ENCODE measurements at places on chromosomes 2 and 18.
A peak's percentile ranks its signal among the peaks of the same experiment; 100 is the strongest.

- DNase-seq: peak; percentile 60
These were observed 47.0 kb downstream of the UGP2 start for GRCh38 chr2:63888490-63889402.

- no peak for DNase-seq
These were observed 312.9 kb upstream of the CDH19 start for GRCh38 chr18:66916834-66917233.

DNA sequence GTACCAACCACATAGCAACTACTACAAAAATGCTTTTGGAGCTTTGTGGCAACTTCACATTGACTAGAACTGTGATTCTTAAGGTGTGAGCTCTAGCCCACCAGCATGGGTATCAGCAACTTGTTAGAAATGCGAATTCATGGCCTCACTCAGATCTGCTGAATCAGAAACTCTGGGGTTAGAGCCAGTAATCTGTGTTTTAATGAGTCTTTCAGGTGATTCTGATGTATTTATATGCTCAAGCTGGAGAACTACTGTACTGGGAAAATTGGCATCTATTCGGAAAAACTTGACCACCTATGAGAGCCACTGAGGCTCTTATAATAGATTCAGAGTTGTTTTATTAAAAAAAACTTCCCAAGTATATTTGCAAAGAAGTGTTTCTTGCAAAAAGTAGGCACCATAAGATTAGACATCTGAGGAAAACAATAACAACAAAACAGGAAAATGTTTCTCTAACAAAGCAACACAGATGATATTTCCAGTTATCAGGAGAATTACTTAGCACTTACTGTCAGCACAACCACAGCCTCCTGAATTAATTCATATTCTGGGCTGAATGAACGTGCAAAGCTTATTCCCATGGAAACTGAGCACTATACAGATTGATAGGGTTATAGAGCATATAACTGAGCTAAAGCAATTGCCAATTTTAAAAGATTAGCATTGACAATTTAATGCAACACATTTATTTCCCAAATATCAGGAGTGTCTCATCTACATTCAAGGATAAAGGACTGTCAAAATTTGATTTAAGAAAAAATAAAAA is 71.6 kb downstream of the NCKAP5 start:
- no peak for DNase-seq

DNA sequence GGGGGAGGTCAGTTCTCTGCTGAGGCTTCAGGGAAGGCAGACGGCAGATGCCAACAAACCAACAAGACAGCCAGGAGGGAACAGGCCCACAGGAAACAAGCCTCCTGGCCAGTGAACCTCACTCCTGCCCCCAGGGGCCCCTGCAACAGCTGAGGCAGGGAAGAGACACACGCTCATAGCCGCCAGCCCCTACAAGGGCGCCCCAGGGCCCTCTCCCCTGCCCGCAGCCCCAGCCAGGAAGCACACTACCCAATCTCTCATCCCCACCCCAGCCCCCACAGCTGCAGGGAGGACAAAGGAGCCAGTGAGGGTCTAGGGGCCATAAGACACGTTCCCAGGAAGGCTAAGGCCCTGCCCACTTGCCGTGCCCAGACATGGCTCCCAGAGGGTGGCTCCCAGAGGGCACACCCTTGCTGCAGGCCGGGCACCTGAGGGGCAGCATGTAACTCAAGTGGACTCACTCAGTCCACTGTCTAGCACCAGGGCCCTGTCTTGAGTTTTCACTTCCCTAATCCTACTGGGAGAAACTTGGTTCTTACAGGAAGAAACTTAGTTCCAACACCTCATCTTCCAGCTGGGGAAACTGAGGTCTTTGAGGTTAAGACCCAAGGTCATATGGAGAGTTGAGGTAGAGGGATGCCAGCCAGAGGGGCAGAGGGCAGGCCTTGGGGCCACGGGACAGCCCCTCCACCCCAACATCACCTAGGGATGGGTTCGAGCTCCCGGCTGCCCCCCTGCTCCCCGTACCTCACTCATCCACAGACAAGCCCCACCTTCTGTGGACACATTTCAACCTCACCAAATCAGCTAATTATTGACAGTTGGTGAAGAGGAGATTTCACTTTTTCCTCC is 37.3 kb downstream of the EMX1 start:
- no peak for DNase-seq

- peak; percentile 36 for DNase-seq
These were observed 22.0 kb upstream of the SLC35G4 start for GRCh38 chr18:11587432-11587831.

GRCh38 chr2:141517852-141518421 is 612.9 kb downstream of the LRP1B start:
- no peak for DNase-seq

DNA sequence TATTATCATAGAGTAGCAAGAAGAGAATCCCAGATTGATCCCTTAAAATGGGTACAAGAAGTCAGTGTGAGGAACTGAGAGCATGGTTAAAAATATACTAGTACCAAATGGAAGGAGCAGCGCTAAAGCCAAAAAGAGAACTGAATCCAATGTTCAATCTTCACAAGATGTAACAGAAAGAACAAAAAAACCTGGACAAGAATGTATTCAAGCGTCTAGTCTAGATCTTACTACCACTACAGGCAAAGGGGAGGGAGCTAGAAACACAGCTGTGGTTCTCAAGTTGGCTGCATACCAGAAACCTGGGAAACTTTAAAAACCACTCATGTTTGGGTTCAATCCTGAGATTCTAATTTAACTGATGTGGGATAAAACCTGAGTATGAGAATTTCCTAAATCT is 57.5 kb downstream of the PIAS2 start:
- DNase-seq: no peak

DNA sequence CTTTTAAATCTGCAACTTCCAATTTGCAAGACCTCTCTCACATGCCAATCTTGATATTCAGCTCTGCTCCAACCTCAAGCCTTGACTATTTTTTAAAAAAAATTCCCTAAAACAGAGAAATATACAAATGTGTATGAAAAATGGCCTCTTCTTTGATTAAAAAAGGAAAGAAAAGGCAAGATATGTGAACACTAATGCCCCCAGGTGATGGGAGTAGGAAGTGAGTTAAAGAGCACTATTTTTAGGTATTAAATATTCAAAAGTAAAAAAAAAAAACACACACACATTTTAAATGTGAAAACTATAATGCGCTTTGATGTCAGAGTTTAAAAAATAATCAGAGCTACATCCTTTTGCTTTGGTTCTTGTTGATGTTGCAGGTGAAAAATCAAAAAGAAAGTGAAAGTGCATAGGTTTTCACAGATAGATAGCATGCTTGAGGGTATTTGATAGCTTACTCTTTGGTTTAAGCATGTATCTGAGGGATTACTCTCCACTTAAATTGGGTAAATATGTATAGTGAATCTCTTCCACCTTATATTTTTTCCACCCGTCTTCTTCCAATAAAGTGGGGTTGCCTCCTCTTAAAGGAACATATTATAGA is 406.0 kb upstream of the POU3F3 start:
- no peak for DNase-seq

- no peak for DNase-seq
These were observed 16.0 kb upstream of the B3GNT7 start for GRCh38 chr2:231379266-231380215.

GRCh38 chr2:233082931-233083755 is 23.0 kb downstream of the INPP5D start:
- no peak for DNase-seq

DNA sequence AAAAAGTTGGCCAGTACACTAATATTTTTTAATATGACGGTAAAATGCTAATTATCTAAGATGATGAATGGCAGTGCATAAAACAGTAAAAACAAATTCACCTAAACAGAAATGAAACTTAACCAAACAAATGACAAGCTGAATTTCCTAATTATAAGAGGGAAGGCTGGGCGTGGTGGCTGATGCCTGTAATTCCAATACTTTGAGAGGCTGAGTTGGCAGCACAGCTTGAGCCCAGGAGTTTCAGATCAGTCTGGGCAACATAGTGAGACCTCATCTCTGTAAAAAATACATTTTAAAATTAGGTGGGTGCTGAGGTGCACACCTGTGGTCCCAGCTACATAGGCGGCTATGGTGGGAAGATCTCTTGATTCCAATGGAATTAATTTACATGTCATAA is 120.1 kb downstream of the USP34 start:
- no peak for DNase-seq

DNA sequence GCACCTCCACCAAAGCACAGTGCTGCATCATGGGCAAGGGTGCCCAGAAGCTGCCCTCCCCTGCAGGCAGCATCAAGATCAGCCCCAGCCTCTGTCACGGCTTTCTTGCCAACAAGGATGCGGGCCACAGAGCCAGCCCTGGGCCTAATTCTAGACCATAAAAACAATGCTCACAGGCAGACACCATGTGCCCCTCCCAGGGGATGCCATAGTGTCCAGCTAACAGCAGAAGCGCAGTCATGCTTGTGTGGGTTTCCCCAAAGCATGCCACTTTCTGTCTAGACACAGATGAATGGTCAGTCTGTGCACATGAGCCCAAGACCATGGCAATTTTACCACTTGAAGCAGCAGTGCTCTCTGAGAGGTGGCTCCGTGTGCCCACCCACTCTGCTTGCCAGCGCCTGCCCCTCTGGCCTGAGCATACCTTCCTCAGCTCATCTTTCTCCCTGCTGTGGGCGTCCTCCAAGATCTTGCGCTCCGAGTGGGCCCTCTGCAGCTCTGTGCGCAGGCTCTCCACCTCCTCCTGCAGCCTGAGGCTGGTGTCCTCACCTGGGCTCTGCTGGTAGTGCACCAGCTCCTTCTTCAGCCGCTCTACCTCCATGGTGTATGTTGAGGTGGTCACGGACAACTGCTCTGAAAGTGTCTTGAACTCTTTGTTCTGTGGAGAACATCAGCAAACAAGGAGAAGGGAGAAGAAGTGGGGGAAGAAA is 81.3 kb upstream of the ACAA2 start:
- DNase-seq: no peak

DNA sequence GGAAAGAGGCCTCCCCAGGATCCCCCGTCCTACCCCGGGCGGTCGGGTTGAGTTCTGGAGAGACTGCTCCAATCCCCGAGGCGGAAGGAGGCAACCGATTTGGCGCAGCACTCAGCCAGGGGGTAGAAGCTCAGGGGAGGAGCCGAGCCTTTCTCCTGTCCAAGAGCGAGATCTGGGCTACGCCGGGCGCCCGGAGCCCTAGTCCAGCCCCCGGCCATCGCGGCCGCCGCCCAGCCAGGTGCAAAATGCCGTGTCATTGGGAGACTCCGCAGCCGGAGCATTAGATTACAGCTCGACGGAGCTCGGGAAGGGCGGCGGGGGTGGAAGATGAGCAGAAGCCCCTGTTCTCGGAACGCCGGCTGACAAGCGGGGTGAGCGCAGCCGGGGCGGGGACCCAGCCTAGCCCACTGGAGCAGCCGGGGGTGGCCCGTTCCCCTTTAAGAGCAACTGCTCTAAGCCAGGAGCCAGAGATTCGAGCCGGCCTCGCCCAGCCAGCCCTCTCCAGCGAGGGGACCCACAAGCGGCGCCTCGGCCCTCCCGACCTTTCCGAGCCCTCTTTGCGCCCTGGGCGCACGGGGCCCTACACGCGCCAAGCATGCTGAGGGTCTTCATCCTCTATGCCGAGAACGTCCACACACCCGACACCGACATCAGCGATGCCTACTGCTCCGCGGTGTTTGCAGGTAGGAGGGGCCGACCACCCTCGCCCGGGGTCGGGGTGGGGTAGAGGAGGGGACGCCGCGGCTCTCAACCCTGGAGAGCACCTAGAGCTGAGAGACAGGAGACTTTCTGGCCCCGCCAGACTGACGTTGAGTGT is at the start of gene DYSF:
DYSF (plus strand) TSS at position 158 of the 817 bp plus-strand sequence.
- no peak for DNase-seq

GRCh38 chr2:120455390-120455789 is 109.5 kb downstream of the INHBB start:
- DNase-seq: no peak

DNA sequence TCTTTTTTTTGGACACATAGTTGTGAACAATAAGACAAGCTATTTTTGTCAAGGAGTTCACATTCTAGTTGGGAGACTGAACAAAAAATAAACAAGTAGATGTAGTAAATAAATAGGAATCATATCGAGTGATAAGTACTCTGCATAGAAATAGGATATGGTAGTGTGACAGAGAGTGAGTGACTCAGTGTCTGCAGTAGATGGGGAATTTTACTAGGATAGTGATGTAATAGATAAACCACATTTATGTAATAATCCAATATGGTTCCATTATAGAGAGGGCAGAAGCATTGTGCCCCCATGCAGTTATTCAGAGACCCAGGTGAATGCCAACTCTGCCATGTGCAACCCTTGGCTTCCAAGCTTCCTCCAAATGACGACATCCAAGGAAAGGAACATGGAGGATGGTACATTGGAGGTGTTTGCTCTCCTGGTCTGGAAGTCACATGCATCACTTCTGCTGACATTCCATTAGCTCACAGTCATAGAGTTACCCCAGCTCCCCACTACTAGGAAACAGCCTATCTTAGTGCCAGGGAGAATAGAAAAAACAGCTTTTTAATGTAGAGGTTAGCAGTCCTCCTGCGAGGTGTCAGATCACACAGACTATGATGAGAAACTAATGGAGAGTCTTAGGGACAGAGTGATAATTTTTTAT is 595.4 kb downstream of the NYAP2 start:
- no peak for DNase-seq

DNA sequence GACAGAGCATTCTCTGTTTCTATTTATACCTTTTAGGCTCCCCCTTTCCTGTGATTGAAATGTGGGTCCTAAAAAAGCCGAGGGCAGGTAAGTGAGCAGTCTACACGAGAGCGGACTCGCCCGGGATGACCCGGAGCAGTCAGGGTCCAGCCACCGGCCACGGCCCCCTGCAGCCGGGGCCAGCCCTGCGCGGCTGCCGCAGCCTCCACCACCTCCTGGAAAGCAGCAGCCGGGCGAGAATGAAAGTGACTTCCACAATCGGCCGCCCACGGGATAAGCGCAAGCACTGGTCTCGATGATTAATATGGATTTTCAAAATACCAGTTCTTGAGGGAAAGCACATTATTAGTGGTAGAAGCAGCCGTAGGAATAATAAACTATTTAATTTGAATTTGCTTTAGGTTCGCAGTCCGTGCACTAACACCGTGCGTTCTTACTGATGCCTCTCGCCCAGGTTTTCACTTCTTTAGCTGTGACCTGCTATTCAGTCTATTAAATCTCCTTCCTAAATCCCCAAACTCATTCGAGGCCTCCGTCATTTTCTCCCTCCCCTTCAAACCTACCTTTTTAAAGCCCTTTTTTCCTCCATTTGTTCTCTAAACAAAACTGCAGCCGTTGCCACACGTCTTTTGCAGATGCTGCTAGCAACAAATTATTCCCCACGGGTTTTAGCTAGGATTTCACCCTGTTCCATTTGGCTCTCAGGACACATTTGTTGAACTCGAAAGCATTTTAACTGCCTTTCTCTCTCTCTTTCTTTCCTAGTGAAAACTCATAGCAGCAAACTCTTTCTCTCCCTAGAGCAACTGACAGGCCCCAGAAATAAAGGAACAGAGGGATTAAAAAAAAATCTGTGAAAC is 1015.1 kb upstream of the PIK3C3 start:
- DNase-seq: no peak

DNA sequence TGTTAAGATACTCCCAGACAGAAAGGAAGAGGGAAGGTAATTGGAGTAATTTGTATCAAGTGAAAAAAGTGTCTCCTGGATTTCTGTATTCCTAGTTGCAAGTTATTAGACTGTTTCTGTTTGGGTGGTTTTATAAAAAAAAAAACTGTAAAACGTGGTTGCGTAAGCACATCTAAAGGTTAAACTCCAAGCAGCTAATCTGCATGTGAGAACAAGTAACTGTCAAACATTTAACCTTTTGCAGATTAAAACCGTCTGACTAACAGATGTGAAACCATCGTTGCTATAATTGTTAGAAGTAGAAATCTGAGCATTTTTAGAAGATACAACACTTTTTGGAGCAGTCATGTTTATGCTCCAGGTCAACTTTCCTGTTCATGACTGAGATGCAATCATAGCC is 72.3 kb downstream of the AFF3 start:
- no peak for DNase-seq

- no peak for DNase-seq
These were observed 57.3 kb downstream of the THNSL2 start for GRCh38 chr2:88227446-88227845.

Data from activated CD8-positive, alpha-beta T cell treated with anti-CD3 and anti-CD28 coated beads, Interleukin-2, amount 10 ng/mL, durations not matched to agents 7 days and 5 days (primary cell).